ENCODE measurements at places on chromosomes 2 and 18. TPM values are rescaled to one million over a fixed set of nuclear protein-coding genes. Genes with fewer than 3 reads are reported as not detected.

- no peak for ATAC-seq
Observed at GRCh38 chr2:101860157-101860556, 131.6 kb upstream of the IL1R2 start.

DNA sequence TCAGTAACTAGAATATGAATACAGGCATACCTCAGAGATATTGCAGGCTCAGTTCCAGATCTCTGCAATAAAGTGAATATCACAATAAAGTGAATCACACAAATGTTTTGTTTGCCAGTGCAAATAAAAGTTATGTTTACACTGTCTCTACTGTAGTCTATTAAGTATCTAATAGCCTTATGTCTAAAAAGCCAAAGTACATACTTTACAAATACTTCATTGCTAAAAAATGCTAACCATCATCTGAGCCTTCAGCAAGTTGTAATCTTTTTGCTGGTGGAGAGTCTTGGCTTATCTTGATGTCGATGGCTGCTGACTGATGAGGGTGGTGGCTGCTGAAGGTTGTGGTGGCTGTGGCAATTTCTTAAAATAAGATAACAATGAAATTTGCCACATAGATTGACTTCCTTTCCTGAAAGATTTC lies 159.4 kb downstream of the MYO1B start:
- ATAC-seq: no peak

- peak; percentile 74 for ATAC-seq
Observed at GRCh38 chr18:21599585-21600525, 649 bp downstream of the ESCO1 start.

DNA sequence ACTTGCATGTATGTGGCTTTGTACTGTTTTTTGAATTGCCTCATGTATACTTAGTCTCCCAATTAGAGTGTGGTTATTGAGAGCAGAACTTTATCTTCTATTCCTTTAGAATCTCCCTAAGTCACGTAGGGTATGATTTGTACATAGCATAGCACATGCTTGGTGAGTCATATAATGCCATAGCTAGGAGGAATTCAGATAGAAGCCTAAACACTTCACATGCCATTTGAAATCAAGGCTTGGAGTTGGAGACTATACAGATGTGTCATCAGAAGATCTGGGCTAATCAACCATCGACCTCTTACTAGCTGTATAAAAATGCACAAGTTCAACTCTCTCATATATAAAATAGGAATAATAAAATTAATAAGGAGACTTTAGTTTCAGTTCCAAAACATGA lies 222.6 kb upstream of the ST6GAL2 start:
- ATAC-seq: peak; percentile 78

GRCh38 chr2:177179227-177179626 lies 33.4 kb upstream of the HNRNPA3 start:
- ATAC-seq: no peak

- ATAC-seq: no peak
Observed at GRCh38 chr18:9806905-9807304, 78.9 kb upstream of the TXNDC2 start.

GRCh38 chr2:29060441-29060840 lies 13.9 kb downstream of the PCARE start:
- ATAC-seq: no peak

DNA sequence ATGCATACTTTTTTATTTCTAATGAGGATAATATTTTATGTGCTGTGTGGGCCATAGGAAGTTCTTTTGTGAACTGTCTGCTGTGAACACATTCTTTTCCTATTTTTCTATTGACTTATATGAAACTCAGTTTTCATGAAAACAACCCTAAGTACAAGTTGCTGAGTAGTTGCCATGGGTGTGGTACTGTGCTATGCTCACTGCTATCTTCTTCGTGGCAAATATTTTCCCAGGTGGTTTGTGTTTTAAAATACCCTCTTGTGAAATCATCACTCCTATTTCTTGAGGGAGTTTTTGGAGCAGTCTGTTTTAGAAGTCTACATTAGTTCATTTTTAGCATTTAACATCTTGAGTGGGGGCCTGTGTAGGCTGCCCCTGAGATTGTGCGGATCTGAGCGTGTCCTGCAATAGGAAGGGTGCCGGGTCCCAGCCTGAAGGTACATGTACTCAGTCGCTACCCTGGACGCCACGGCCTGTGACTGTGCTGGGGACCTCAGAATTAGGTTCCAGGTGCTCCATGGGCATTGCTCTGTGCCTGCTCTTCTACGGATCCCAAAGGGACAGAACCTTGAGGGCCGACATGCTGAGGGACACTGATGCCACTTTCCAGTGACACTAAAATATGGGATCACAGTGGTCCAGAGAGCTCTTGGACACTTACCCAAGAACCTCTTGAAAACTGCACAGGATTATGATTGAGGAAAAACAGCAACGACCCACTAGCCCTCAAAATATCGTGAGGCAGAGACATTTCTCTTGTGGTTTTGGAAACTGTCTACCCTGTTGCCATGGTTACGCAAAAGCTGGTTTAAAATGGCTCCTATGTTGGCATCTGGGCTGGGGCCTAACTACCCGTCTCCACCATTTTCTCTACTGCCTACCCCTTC lies 480.4 kb downstream of the TGIF1 start:
- ATAC-seq: no peak

- ATAC-seq: no peak
Observed at GRCh38 chr2:88556026-88556425, 71.2 kb downstream of the EIF2AK3 start.

GRCh38 chr2:9914384-9915065 lies 37.0 kb upstream of the GRHL1 start:
- peak; percentile 100 for ATAC-seq

- ATAC-seq: peak; percentile 47
Observed at GRCh38 chr2:206127656-206128055, 31.6 kb downstream of the NDUFS1 start.

DNA sequence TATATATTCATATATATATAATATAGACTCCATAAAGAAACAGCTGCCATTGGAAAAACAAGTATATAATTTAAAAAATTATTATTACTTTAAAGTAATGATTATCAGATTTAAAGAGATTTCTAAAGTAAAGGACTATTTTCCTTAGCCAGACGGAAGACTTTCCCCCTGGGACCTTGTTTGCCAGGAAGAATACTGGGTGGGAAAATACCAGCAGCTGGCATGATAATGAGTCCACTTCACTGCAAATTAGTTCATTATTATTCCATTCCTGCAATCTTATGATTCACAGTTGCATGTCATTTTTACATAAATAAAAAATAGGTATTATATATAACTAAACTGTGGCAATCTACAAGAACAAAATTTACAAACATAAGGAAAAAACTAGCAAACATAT lies 339.8 kb upstream of the CDH7 start:
- no peak for ATAC-seq

- ATAC-seq: no peak
Observed at GRCh38 chr2:64910972-64911433, 78.2 kb upstream of the SLC1A4 start.

GRCh38 chr2:11795590-11795989 lies 49.2 kb downstream of the LPIN1 start:
- ATAC-seq: no peak

The ITGA4 gene
- 1.3 TPM for total RNA-seq

The G6PC2 gene
- total RNA-seq: not detected

The FTCDNL1 gene
- 1.6 TPM for total RNA-seq

The EN1 gene
- total RNA-seq: 0.08 TPM

The CNGA3 gene
- total RNA-seq: not detected

The SERPINB12 gene
- 0.60 TPM for total RNA-seq

The TRIM54 gene
- 0.16 TPM for total RNA-seq

The C2orf66 gene
- total RNA-seq: not detected

The FSHR gene
- not detected for total RNA-seq

The GCG gene
- total RNA-seq: not detected

The UCN gene
- 0.56 TPM for total RNA-seq

Data from esophagus mucosa (tissue), 1 donor.